Activated T-helper 1 cell treated with anti-CD3 and anti-CD28 coated beads, Interleukin-12 subunit alpha, Interleukin-12 subunit beta, Interleukin-2, Interleukin-4 antibody, amounts not matched to agents 30 ng/mL and 10 ng/mL and 1 ng/mL, durations not matched to agents 14 hours and 24 hours and 36 hours (primary cell): ENCODE measurements at places on chromosomes 3 and 15. TPM values are rescaled to one million over a fixed set of nuclear protein-coding genes. Genes with fewer than 3 reads are reported as not detected.

DNA sequence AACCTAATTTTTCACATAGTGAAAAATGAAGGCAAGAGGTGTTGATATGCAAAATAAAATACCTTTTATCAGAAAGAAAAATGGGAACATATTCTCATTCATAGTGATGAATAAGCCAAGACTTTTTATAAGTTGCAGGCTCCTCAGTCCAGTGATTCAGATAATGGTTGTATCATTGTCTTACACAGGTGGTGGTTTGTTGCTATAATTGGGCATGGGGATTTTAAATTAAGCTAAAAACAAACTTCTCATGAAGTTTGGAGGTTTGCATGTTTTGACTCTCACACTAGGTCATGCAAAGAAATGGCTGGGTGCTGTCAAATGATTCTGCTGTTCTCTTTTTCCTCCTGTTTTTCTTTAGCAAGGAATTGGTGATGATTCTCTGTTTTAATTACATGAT, 60.8 kb upstream of the SKIL start:
- no peak overlapping the region for H3K27ac ChIP-seq
- H3K4me3 ChIP-seq: no peak overlapping the region
- no peaks in the 10 kb centered on the region for H3K4me1 ChIP-seq
- H3K27me3 ChIP-seq: no peaks in the 10 kb centered on the region

CCR2 gene
- 20.6 and 21.0 TPM in 2 replicates for total RNA-seq

DNA sequence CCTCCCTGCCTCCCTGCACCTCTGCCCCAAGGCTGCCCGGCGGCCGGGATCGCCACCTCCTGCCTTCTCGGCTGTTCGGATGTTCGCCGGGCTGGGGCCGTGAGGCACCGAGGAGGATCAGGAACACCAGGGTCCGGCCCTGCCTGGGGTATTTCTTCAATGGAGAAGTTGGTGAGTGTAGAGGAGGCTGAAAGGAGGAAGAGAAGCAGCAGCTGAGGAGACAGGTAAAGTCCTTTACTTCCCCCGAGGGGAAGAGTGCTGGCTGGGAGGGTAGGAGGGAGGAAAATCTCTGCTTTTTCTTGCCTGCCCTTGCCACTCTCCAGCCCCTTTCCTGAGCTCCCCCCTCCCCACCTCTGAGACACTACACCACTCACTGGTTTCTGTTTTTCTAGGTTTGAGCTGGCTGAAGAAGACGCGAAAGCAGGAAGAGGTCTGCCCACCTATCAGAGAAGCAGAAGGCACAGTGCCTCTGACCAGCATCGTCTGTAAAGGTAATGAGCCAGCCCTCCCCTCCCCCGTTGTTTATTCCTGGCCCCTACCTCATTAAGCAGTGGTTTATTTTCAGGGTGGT, 519 bp downstream of the ASB7 start:
- no peak overlapping the region for H3K4me3 ChIP-seq
- H3K36me3 ChIP-seq: peaks cover 26% of the 10 kb centered on the region
- H3K4me1 ChIP-seq: peaks cover 42% of the 10 kb centered on the region

DNA sequence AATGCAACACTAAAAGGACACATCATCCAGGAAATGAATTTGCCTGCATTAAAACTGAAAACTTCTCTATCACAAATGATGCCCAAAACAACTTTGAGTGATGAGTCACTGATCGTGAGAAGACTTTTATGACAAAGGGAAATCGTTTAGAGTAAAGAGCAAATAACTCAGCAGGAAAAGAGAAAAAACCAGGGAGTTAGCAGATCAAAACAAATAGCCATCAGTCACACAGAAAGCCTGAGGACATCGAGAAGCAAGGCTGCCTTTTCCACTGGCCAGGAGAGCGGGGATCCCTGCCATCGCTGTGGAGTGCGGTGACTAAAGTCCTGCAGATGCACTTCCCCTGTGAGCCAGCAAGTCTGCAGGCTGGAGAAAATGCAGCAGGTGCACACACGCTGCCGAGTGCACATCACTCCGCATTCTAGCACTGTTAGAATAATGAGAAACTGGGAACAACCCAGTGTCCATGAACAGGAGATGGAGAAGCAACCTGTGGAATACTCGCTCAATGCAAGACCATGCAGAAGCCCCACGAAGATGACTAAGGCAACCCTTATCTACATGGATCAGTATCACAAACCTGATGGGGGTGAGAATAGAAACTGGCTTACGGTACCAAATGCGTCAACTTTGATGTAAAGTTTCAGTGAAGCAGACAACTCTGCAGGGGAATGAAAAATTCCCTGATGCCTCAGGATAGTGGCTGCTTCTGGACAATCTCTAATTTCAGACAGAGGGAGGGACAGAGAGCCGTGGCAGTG, 86.4 kb downstream of the NSMCE3 start:
- no peaks in the 10 kb centered on the region for H3K4me1 ChIP-seq
- H3K27me3 ChIP-seq: peaks cover 5% of the 10 kb centered on the region
- H3K4me3 ChIP-seq: no peak overlapping the region
- no peaks in the 10 kb centered on the region for H3K36me3 ChIP-seq
- no peak for DNase-seq
